Type B pancreatic cell (in vitro differentiated cells): ENCODE measurements at places on chromosomes 11 and 22. TPM values are rescaled to one million over a fixed set of nuclear protein-coding genes. Genes with fewer than 3 reads are reported as not detected.

- DNase-seq: no peak
- peaks cover 22% of the 10 kb centered on the region for H3K4me1 ChIP-seq
- H3K27ac ChIP-seq: peak overlapping the region; percentile 85
- no peaks in the 10 kb centered on the region for H3K36me3 ChIP-seq
Measured at GRCh38 chr11:65131417-65131776, 2.9 kb downstream of the SYVN1 start.

- no peaks in the 10 kb centered on the region for H3K27me3 ChIP-seq
- peaks cover 40% of the 10 kb centered on the region for H3K4me1 ChIP-seq
- no peak overlapping the region for H3K27ac ChIP-seq
- H3K36me3 ChIP-seq: no peaks in the 10 kb centered on the region
Measured at GRCh38 chr22:35446365-35446764, 46.4 kb downstream of the MCM5 start.

GRCh38 chr11:62705413-62705812, 1.8 kb downstream of the BSCL2 start:
- H3K27me3 ChIP-seq: no peaks in the 10 kb centered on the region
- H3K36me3 ChIP-seq: peaks cover 12% of the 10 kb centered on the region
- peak overlapping the region; percentile 90 for H3K27ac ChIP-seq
- H3K4me3 ChIP-seq: peak overlapping the region; percentile 95
- H3K4me1 ChIP-seq: peaks cover 33% of the 10 kb centered on the region

- H3K4me3 ChIP-seq: peak overlapping the region; percentile 50
- H3K27me3 ChIP-seq: no peaks in the 10 kb centered on the region
- H3K36me3 ChIP-seq: peaks cover 4% of the 10 kb centered on the region
- peak overlapping the region; percentile 84 for H3K27ac ChIP-seq
- peaks cover 47% of the 10 kb centered on the region for H3K4me1 ChIP-seq
Measured at GRCh38 chr22:35900483-35901168, 128.0 kb downstream of the RBFOX2 start.

DNA sequence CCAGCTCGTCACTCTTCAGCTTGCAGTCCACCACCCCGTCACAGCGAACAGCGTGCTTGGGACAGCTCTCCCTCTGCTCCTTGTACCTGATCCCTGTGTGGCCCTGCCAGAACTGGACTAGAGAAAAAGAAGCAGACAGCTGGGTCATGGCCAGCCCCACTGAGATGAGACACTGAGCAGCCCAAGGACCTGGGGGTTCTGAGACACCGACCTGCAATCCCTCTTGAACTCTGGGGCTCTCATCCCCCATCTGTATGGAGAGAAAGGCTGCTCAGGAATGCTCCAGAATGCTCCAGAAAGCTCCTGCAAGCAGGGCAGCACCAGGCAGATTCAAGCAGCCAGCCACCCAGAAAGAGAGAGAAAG, 14.8 kb downstream of the TMPRSS13 start:
- no peak overlapping the region for H3K27ac ChIP-seq
- H3K27me3 ChIP-seq: peaks cover 12% of the 10 kb centered on the region
- DNase-seq: peak; percentile 57
- peaks cover 3% of the 10 kb centered on the region for H3K36me3 ChIP-seq

GRCh38 chr11:78532991-78533390, 41.7 kb downstream of the NARS2 start:
- peaks cover 25% of the 10 kb centered on the region for H3K36me3 ChIP-seq
- H3K4me1 ChIP-seq: no peaks in the 10 kb centered on the region
- no peak for DNase-seq
- H3K4me3 ChIP-seq: no peak overlapping the region
- H3K27ac ChIP-seq: no peak overlapping the region

GRCh38 chr11:126494831-126495230, 139.3 kb downstream of the ST3GAL4 start:
- no peak for DNase-seq
- H3K4me3 ChIP-seq: no peak overlapping the region
- H3K36me3 ChIP-seq: no peaks in the 10 kb centered on the region
- peaks cover 12% of the 10 kb centered on the region for H3K27me3 ChIP-seq
- H3K27ac ChIP-seq: no peak overlapping the region
- peaks cover 21% of the 10 kb centered on the region for H3K4me1 ChIP-seq

GRCh38 chr11:114276077-114276476, 20.1 kb upstream of the NNMT start:
- no peak overlapping the region for H3K4me3 ChIP-seq
- H3K27me3 ChIP-seq: peaks cover 39% of the 10 kb centered on the region
- no peaks in the 10 kb centered on the region for H3K36me3 ChIP-seq
- peak; percentile 31 for DNase-seq
- no peak overlapping the region for H3K27ac ChIP-seq
- peaks cover 5% of the 10 kb centered on the region for H3K4me1 ChIP-seq

DNA sequence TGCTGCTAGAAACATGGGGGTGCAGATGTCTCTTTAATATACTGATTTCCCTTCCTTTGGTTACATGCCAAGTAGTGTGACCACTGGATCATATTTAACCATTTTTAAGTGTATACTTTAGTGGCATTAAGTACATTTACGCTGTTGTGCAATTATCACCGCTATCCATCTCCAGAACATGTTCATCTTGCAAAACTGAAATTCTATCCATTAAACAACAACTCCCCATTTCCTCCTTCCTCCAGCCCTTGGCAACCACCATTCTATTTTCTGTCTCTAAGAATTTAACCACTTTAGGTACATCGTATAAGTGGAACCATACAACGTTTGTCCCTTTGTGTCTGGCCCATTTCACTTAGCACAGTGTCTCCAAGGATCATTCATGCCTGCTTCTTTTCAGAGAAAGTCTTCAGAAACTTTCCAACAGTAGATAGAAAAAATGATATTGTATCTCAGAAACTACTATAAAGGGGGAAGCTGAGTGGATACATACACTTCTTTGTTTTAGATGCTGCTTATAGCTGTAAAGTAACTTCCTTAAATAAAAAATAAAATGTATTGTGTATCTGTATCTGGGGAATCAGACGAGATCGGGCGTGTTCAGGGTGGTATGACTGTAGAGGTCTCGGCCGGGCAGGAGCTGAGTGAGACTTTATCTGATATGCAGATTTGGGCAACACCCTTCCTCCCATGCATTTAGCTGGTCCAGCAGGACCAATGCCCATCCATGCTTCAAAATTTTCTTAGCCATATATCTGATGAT, 44.6 kb upstream of the ZBED5 start:
- no peak for DNase-seq
- H3K27ac ChIP-seq: peak overlapping the region; percentile 98
- H3K36me3 ChIP-seq: no peaks in the 10 kb centered on the region
- no peaks in the 10 kb centered on the region for H3K27me3 ChIP-seq
- peaks cover 54% of the 10 kb centered on the region for H3K4me1 ChIP-seq

GRCh38 chr22:48599346-48599745, 1228.3 kb downstream of the BRD1 start:
- no peak overlapping the region for H3K4me3 ChIP-seq
- no peak for DNase-seq
- no peaks in the 10 kb centered on the region for H3K27me3 ChIP-seq
- no peaks in the 10 kb centered on the region for H3K4me1 ChIP-seq

DNA sequence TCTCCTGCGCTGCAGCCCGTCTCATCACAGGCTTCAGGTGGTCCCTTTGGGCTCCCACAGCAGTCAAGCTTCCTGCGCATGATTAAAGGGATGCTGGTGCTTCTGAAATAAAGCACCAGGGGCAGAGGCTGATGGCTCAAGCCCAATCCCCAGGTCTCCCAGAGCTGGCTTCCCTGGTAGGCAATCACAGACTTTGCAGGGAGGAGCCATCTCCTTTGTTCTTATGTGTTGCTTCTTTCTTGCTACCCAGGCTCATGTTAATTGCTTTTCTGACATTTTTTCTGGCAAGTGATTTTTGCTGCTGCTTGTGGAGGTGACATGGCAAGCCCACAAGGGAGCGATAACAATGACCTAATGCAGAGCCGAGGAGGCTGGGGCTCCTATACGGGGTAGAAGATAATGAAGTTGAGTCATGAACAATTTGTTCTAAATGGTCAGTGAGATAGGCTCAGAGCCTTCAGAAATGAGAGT, 25.2 kb upstream of the PLET1 start:
- DNase-seq: no peak
- H3K36me3 ChIP-seq: no peaks in the 10 kb centered on the region
- H3K27me3 ChIP-seq: peaks cover 36% of the 10 kb centered on the region
- no peak overlapping the region for H3K4me3 ChIP-seq
- no peak overlapping the region for H3K27ac ChIP-seq

- H3K36me3 ChIP-seq: no peaks in the 10 kb centered on the region
- no peak for DNase-seq
- peak overlapping the region; percentile 60 for H3K27ac ChIP-seq
- H3K4me1 ChIP-seq: peaks cover 15% of the 10 kb centered on the region
Measured at GRCh38 chr11:70503468-70504221, 105.3 kb downstream of the CTTN start.

KCNJ1 gene
- total RNA-seq: 0.27 TPM in 1 of 2 replicates, not detected in the other

TRPC6 gene
- total RNA-seq: 0.48 and 1.5 TPM in 2 replicates

GNG3 gene
- 0.88 and 4.7 TPM in 2 replicates for total RNA-seq

APOBEC3A gene
- 0.67 and 1.6 TPM in 2 replicates for total RNA-seq

HTR3B gene
- total RNA-seq: 0.17 TPM in 2 replicates
